ENCODE measurements at places on chromosomes 6 and 20. TPM values are rescaled to one million over a fixed set of nuclear protein-coding genes. Genes with fewer than 3 reads are reported as not detected.

Gene METTL24
- not detected for total RNA-seq

Gene SLC17A1
- not detected for total RNA-seq

Gene ZSCAN31
- total RNA-seq, result 17.4 TPM

- DNase-seq, result no peak
Observed at GRCh38 chr6:14758421-14759081, 487.3 kb upstream of the JARID2 start.

DNA sequence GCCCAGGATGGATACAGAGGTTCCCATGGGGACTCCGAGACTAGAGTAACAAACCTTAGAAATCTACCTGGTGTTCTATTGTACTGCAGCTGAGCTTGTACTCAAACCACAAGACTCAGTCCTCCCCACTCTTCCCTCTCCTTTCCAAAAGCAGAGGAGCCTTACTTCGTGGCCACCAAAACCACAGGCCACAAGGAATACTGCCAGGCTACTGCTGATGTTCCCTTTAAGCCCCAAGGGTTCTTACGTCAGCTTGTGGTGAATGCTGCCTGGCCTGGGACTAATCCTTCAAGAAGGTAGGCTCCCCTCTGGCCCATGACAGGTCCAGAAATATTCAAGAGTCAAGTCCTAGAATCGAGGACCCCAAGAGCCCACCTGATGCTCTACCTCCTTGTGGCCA is 10.5 kb upstream of the DEFB128 start:
- DNase-seq, result peak; percentile 10

DNA sequence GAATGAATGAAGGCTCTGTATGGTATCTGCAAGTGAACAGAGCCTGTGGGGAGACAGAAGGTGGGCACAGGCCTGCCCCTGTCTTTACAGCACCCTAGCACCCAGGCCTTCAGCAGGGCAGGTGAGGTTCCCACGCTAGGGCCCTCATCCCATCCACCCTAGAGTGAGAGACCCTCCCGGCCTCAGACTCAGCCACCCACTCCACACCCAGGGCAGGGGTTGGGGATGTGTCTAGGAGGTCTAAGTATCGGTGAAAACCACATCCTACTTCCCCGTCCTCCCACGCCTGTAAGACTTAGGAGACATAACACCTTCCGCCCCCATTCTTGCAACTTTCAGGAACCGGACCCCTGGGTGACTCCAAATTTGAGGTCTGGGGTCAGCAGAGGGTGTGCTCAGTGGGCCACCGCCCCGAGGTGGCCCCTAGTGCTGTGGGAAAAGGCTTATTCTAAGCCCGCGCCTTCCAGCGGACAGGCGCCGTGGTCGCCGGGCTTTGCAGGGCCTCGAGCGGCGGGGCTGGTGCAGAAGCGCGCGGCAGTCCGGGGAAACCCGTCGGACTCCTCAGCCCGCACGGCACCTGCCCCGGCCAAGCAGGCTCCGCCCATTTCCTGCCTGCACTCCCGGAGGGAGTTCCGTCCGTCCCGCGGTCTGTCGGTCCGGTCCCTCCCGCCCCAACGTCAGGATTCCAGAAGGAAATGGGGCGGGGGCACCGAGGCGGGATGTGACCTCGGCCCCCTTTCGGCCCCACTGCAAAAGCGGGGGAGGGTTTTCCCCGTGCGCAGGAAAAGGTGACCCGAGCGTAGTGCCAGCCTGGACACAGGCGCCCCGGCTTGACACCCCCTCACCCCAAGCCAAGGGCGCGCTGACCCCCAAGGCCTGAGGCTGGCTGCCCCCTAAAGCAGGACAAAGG is 868 bp downstream of the SAMD10 start:
- DNase-seq, result peak; percentile 39

Gene RIMS1
- total RNA-seq, result not detected

Gene OXT
- total RNA-seq, result not detected

GRCh38 chr6:11538819-11539468 is 1.4 kb downstream of the TMEM170B start:
- no peak for DNase-seq

Gene CAGE1
- total RNA-seq, result not detected

GRCh38 chr20:49594143-49594930 is 26.4 kb upstream of the PTGIS start:
- DNase-seq, result peak; percentile 46

DNA sequence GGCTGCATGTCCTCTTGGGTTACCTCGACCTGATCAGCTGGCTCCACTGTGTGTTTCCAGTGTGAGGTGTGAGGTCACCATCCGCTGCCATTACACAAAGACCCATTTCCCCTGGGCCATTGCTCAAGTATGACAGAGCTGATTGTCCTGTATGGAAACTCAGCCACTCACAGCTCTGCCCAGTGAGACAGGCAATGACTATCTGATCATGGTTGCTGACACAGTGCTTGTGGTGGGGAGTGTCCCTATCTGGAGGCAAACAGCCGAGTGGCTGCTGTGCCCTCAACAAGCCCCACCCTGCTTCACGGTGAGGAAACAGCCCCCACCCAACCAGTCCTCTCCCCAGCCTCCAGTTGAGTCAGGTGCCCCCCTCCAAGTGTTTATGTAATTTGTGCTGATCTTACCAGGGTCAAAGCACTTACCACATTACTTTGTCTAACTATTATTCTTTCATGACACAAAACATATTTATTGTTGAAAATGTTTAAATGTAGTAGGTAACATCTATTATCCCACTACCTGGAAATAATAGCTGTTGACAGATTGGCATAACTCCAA is 11.7 kb upstream of the MAPK13 start:
- DNase-seq, result peak; percentile 42

Gene MICA
- 60.3 TPM for total RNA-seq

- peak; percentile 67 for DNase-seq
Observed at GRCh38 chr20:9068841-9069663, at the start of gene PLCB4. Gene PLCB4, plus strand, starts transcription at chr20:9069087. Its CDS starts 238,728 bp downstream, at chr20:9307815.

Gene PSORS1C1
- 3.4 TPM for total RNA-seq

GRCh38 chr6:73797861-73798260 is 101.9 kb downstream of the CD109 start:
- no peak for DNase-seq

- no peak for DNase-seq
Observed at GRCh38 chr6:119283979-119284545, 65.5 kb downstream of the MAN1A1 start.

DNA sequence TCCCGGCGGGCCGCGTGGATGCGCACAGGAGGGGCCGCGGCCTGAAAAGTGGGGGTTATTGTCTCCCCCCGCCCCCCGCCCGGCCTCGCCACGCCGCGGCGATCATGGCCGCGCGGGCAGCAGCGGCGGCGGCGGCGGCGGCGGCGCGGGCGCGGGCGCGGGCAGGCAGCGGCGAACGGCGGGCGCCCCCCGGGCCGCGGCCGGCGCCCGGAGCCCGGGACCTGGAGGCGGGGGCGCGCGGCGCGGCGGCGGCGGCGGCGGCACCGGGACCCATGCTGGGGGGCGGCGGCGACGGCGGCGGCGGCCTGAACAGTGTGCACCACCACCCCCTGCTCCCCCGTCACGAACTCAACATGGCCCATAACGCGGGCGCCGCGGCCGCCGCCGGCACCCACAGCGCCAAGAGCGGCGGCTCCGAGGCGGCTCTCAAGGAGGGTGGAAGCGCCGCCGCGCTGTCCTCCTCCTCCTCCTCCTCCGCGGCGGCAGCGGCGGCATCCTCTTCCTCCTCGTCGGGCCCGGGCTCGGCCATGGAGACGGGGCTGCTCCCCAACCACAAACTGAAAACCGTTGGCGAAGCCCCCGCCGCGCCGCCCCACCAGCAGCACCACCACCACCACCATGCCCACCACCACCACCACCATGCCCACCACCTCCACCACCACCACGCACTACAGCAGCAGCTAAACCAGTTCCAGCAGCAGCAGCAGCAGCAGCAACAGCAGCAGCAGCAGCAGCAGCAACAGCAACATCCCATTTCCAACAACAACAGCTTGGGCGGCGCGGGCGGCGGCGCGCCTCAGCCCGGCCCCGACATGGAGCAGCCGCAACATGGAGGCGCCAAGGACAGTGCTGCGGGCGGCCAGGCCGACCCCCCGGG is 637 bp downstream of the ARID1B start:
- no peak for DNase-seq

DNA sequence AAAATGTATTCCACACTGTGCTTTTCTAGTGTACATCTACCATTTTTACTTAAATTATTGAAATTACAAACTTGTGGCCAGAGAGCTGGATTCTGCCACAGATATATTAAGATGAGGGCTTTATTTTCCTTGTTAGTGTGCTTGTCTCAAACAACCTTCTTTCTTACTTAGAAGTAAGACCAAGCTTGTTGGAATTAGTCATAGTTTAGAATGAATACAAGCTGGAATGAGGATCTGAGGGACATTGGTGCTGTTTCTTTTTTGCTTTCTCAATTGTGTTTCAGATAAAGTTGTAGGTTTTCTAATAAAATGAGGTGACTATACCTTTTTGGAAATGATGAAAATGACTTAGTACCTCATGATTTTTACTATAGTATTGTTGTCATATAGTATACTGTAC is 40.3 kb downstream of the UBR2 start:
- no peak for DNase-seq

GRCh38 chr6:31094389-31094881 is 17.9 kb downstream of the C6orf15 start:
- peak; percentile 53 for DNase-seq

- no peak for DNase-seq
Observed at GRCh38 chr6:21046276-21046675, 512.0 kb downstream of the CDKAL1 start.

- no peak for DNase-seq
Observed at GRCh38 chr6:53813096-53813495, 18.3 kb downstream of the LRRC1 start.

- no peak for DNase-seq
Observed at GRCh38 chr6:144922120-144922722, 637.1 kb downstream of the UTRN start.

Measured in A172 (cell line).